ENCODE measurements at places on chromosomes 16 and 17.

DNA sequence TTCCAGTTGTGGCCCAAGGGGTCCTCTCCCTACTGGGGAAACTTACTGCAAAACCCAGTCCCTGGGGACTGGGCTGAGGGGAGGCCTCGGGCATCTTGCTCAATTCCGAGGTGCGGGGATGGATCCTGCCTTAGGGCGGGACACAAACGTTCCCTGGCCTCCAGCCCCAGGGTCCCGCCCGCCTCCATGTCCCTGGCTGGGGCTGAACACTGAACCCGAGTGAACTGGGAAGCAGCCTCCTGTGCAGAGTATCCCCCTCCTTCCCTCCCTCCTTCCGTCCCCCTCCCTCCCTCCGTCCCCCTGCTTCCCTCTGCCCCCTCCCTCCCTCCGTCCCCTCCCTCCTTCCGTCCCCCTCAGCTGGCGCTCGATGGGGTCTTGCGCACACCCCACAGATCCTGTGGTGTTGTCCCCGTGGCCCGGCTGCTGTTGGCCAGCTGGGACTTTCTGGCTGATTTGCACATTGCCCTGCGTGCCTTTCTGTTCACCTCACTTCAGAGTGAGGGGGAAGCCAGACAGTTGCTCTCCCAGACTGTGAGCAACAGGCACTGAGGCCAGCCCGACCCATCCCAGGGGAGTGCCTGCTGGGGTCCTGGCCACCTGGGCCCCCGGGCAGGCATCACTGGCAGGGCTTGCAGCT, 5.5 kb downstream of the TRAF7 start:
- no peaks in the 10 kb centered on the region for H3K27me3 ChIP-seq
- peaks cover 50% of the 10 kb centered on the region for H3K4me1 ChIP-seq
- H3K36me3 ChIP-seq: peaks cover 8% of the 10 kb centered on the region

DNA sequence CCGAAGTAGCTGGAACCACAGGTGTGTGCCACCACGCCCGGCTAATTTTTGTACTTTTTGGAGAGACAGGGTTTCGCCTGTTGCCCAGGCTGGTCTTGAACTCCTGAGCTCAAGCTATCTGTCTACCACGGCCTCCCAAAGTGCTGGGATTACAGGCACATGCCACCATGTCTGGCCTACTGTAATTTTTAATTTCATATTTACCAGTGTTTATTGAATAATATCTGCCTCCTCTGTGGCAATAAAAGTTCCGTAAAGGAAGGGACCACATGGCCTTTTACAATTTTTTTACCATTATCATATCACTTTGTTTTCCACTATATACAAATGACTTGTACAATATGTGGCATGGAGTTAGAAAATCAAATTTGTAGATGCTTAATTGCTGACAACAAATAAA, 7.8 kb downstream of the USP31 start:
- no peak for DNase-seq
- no peaks in the 10 kb centered on the region for H3K36me3 ChIP-seq
- no peak overlapping the region for H3K27ac ChIP-seq
- no peak overlapping the region for H3K4me3 ChIP-seq

- no peak for DNase-seq
- H3K27me3 ChIP-seq: no peaks in the 10 kb centered on the region
- H3K4me1 ChIP-seq: no peaks in the 10 kb centered on the region
- no peak overlapping the region for H3K4me3 ChIP-seq
- H3K36me3 ChIP-seq: no peaks in the 10 kb centered on the region
Measured at GRCh38 chr17:11950771-11951519, 46.3 kb downstream of the ZNF18 start.

DNA sequence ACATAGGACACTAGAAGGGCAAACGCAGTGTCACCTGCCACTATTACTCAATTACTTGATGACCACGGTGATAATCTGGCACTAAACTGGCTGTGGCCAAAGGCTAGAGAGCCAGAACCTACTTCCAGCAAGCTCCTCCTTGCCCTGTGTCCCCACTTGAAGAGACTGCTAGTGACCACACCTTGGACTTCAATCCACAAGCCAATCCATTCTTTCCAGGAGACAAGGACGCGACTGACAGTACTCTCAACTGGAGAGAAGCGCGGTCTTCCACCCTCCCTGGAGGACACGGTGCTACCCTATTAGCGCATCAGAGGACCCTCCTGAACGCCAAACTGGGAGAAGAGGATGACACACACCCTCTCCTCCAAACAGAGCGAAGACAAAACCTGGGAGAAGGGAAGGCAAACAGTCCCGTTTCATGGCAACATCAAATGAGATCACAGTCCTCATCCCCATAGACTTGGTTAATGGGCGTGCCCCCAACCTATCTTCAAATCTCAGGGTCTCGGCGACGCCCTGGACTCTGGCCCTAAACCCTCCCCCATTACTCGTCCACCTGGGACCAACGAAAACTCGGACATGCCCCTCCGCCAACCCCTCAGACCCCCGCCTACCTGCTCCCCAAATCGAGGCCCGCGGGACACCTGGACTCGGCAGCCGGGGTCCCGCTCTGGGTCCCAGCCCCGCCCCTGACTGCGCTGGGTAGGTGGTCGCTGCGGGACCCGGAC, 508 bp downstream of the FLCN start:
- peak overlapping the region; percentile 85 for H3K27ac ChIP-seq
- H3K4me1 ChIP-seq: peaks cover 26% of the 10 kb centered on the region
- no peaks in the 10 kb centered on the region for H3K27me3 ChIP-seq
- H3K4me3 ChIP-seq: peak overlapping the region; percentile 99
- peaks cover 16% of the 10 kb centered on the region for H3K36me3 ChIP-seq
- DNase-seq: no peak

- no peaks in the 10 kb centered on the region for H3K36me3 ChIP-seq
Measured at GRCh38 chr16:19366391-19366790, 51.3 kb upstream of the TMC5 start.

DNA sequence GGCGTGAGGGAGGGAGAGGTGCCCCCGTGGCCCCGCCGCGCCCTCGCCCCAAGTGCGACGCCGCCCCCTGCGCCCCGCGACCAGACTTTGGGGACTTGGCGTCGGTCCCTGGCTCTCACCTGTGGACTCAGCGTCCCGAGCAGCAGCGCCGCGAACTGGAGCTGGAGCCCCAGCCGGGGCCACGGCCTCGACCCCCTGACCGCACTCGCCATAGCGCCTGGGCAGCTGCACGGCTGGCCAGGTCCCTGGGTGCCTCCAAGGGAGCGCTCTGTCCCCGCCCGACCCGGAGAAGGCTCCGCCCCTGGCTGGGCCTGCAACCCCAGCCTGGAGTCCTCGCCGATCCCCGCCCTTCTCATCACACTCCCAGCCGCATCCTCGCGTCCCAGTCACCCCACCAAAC, at the start of gene ERN2:
ERN2 (minus strand) TSS at position 247 of the 400 bp plus-strand sequence; CDS start at position 212, 35 bp downstream.
- no peaks in the 10 kb centered on the region for H3K4me1 ChIP-seq
- H3K27ac ChIP-seq: no peak within 1 kb of the TSS
- no peak within 1 kb of the TSS for H3K4me3 ChIP-seq
- peaks cover 36% of the 10 kb centered on the region for H3K27me3 ChIP-seq
- H3K36me3 ChIP-seq: no peaks in the 10 kb centered on the region
- DNase-seq: no peak

GRCh38 chr17:63490329-63490728, 13.5 kb downstream of the ACE start:
- no peaks in the 10 kb centered on the region for H3K4me1 ChIP-seq
- DNase-seq: no peak
- H3K27ac ChIP-seq: no peak overlapping the region
- H3K36me3 ChIP-seq: no peaks in the 10 kb centered on the region

All from CD4-positive, alpha-beta T cell (primary cell).